HT-29 (cell line): ENCODE measurements at places on chromosomes 3 and 15. TPM values are rescaled to one million over a fixed set of nuclear protein-coding genes. Genes with fewer than 3 reads are reported as not detected.

IGF2BP2 gene
- 28.7 and 29.8 TPM in 2 replicates for total RNA-seq

CIB2 gene
- 0.44 and 0.74 TPM in 2 replicates for total RNA-seq

GCSAM gene
- not detected in 2 replicates for total RNA-seq

DAZL gene
- total RNA-seq = not detected in 2 replicates

SLC22A13 gene
- total RNA-seq = 0.25 and 0.26 TPM in 2 replicates

ERC2 gene
- total RNA-seq = not detected in 2 replicates

FYCO1 gene
- 8.5 and 9.7 TPM in 2 replicates for total RNA-seq

MKRN2 gene
- total RNA-seq = 10.8 and 13.5 TPM in 2 replicates

RAB6B gene
- not detected in 2 replicates for total RNA-seq

- DNase-seq = no peak
Measured at GRCh38 chr3:178129109-178129508, 407.1 kb upstream of the KCNMB2 start.

- DNase-seq = no peak
Measured at GRCh38 chr15:34501131-34501530, 63.5 kb upstream of the GOLGA8A start.

- no peak for DNase-seq
Measured at GRCh38 chr3:59106085-59106648, 56.3 kb upstream of the CFAP20DC start.

- DNase-seq = peak; percentile 93
Measured at GRCh38 chr15:71093054-71094024, 21.9 kb upstream of the THSD4 start.

GRCh38 chr3:149462581-149463011, 11.9 kb upstream of the TM4SF4 start:
- DNase-seq = no peak

DNA sequence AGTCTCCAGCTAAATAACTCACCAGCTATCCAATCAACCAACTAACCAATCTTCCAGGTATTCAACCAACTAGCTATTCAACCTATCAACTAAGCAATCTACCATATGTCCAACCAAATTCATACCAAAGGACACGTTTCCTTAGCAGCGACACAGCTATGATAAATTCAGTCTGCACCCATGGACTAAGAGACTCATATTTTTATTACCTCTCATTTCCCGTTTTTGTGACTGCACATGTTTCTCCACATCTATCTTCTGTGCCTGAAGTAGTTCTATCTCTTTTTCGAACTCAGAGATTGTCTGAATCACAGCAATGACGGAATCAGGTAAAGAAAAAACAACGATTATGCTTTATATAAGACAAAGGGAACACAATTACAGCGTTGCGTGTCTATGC, 34.0 kb upstream of the GNB5 start:
- DNase-seq = no peak

GRCh38 chr15:96356494-96357455, 26.3 kb downstream of the NR2F2 start:
- DNase-seq = peak; percentile 92

GRCh38 chr3:119924111-119925094, 142.5 kb downstream of the NR1I2 start:
- DNase-seq = no peak

GRCh38 chr3:181383201-181383600, 328.5 kb upstream of the SOX2 start:
- no peak for DNase-seq

DNA sequence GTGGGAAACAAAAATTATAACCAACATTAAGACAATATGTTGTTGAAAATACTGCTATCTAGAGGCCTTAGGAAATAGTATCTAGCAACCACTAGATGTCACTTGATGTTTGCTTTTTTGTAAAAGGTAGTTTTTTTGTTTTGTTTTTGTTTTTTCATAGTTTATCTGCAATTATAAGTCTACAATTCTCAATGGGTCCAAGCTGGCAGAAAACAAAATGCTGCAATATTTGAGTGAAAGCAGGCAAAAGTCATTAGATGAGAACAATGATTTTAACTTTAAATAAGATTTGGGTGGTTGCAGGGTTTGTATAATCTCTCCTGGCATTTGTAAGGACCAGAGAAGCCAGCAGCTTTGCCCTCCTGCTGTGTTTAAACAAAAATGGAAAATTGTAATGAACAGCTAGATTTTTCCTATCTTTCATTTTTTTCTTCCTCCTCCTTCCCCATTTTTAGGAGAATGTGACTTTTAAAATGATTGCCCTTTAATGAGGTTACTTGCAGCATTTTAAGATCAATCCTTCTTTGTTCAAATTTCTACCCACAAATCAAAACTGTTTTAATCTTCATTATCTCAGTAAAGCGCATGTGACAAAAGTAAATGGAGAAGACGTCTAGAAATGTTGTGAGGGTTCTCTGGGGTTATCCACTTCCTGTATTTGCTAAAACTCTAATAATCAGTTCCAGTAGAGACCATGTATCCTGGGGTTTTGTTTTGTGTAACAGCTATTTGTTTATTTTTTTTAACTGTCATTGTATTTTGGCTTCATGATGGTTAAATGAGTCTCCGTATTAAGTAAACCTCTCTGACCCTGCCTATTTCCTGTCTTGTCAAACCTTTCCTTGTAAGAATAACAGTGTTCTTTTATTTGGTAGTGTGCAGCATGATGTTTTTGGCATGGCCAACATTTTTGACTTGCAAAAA, 27.3 kb downstream of the DUT start:
- DNase-seq = peak; percentile 34

GRCh38 chr3:135807879-135808278, 157.6 kb upstream of the PPP2R3A start:
- no peak for DNase-seq

GRCh38 chr15:90540768-90541167, 11.0 kb downstream of the CRTC3 start:
- DNase-seq = no peak

DNA sequence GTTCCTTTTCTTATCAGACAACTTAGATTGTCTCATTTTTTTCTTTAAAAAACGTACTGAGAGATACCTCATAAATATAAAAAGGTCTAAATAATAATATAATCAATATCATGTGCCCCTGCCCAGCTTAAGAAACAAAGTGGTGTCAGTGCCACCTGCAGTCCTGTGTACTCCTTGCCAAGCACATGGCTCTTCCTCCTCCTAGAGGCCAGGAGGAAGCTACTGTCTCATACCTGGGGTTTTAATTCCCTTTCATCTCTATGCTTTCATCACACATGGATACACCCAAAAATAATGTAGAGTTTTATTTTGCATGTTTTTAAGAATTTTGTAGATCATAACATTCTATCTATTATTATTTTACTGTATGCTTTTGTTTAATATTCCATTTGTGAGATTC, 98.6 kb upstream of the C15orf61 start:
- no peak for DNase-seq

DNA sequence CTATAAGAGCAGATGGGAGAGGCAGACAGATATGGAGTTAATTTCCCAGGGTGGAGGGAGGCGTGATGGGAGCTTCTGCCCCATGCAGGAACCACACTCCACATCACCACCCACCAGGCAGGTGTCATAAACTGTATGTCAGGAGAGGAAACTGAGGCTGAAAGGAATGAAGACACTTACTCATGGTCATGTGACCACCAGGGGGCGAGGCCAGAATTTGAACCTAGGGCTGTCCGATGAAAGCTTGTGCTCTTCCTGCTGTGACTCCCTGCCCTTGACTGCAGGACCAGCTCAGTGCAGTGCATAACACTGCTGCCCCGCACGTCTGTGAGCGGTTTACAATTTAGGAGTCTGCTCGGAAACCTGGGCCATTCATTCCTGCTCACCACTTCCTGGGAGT, 28.8 kb downstream of the NUP210 start:
- no peak for DNase-seq

DNA sequence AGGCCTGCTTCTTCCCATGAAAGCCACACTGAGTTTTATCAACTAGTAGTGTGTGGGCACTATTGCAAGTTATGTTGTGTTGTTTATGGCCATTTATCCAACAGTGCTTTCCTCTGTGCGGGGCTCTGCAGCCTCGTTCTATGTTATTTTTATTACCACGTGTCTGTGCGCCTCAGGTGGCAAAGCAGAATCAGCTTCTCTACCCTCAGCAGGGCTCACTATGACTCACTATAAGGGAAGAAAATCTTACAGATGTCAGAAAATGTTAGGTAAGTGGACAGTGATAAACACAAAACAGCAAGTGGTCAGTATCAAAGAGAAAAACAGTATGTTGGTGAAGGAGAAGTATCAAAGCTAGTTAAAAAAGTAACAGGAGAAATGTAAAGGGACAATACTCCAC, 61.4 kb downstream of the MOBP start:
- DNase-seq = no peak
